ENCODE measurements at places on chromosomes 3 and 15.

DNA sequence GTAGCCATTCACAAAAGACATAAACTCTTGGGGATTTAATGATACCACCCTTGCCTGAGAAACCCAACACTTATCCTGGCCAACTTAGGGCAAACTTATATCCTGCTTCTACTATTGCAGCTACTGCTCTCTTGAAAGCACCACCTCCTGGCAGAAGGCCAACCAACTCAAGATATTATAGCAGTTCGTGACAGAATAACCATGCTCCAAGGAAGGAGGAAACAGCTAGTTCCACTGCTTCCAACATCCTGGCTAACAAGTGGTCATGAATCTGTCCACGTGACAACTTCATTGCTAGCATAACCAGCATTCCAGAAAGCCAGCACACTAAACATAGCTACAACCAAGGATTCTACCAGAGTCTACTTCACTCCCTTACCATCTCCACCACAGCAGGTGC is 1037.5 kb downstream of the TBL1XR1 start:
- H3K36me3 ChIP-seq: peaks cover 2% of the 10 kb centered on the region
- no peak overlapping the region for H3K4me3 ChIP-seq
- no peak for DNase-seq

DNA sequence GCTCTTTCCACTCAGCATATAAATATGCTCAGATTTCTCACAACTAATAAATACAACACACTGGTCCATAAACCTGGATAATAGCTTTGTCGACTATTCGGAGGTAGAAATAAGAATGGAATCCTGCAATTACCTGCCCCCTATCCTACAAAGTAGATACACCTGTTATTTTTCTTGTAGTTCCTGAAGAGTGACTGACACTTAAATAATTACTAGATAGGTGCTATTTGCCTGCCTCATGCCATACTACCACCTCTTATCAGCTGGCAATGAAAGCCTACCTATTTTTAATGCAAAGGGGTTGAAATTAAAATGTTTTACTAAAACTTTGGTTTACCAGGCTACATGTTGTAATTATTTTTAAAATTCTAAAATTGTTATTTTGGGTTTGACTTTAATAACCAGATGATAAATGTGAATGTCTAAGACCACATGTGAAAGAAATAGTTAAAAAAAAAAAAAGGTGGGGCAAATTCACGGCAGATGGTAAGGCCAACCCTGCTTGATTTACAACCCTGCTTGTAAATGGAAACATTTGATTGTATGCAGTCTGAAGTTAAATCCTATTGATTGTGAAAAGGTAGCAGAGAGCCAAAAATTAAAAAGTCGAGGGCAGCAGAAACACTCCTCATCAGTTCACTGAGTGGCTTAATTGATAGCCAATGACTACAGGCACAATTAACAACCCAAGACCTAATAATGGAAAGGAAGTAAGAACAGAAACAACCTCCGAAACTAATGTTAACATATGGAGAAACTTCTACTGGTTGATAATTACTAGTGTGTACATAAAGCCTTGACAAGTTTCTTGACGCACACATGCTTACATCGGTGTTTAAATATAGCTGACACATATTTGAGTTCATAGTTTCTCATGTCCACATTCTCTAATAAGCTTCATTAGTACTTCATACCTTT is 8.9 kb downstream of the PEAK1 start:
- DNase-seq: no peak
- no peak overlapping the region for H3K4me3 ChIP-seq
- H3K4me1 ChIP-seq: no peaks in the 10 kb centered on the region
- no peak overlapping the region for H3K27ac ChIP-seq
- peaks cover 12% of the 10 kb centered on the region for H3K36me3 ChIP-seq
- no peaks in the 10 kb centered on the region for H3K27me3 ChIP-seq

- H3K4me3 ChIP-seq: no peak overlapping the region
- no peak overlapping the region for H3K27ac ChIP-seq
- H3K27me3 ChIP-seq: no peaks in the 10 kb centered on the region
- H3K36me3 ChIP-seq: no peaks in the 10 kb centered on the region
Observed at GRCh38 chr3:123343296-123344174, 105.4 kb downstream of the ADCY5 start.

GRCh38 chr3:53643757-53644156 is 149.3 kb downstream of the CACNA1D start:
- H3K27me3 ChIP-seq: no peaks in the 10 kb centered on the region
- no peak overlapping the region for H3K4me3 ChIP-seq
- H3K36me3 ChIP-seq: no peaks in the 10 kb centered on the region
- peak; percentile 32 for DNase-seq
- H3K27ac ChIP-seq: no peak overlapping the region
